Stimulated activated CD4-positive, alpha-beta T cell treated with anti-CD3 and anti-CD28 coated beads, Interleukin-15, amount 100 ng/mL, for 24 hours (primary cell): ENCODE measurements at places on chromosomes 12 and 14.

- no peak for DNase-seq
Measured at GRCh38 chr12:52759218-52759617, 17.9 kb downstream of the KRT76 start.

DNA sequence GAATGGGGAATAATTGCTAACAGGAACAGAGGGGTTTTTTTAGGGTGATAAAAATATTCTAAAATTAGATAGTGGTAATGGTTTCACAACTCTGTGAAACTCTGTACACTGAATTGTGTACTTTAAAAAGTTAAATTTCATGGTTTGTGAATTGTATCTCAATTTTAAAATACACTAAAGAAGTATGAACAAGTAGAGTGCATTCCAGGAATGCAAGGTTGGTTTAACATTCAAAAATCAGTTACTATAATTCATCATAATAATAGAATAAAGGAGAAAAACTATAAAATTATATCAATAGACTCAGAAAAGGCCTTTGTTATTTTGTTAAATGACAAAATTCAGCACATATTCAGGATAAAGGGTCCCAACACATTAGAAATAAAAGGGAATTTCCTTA lies 11.1 kb upstream of the BATF start:
- DNase-seq = no peak

DNA sequence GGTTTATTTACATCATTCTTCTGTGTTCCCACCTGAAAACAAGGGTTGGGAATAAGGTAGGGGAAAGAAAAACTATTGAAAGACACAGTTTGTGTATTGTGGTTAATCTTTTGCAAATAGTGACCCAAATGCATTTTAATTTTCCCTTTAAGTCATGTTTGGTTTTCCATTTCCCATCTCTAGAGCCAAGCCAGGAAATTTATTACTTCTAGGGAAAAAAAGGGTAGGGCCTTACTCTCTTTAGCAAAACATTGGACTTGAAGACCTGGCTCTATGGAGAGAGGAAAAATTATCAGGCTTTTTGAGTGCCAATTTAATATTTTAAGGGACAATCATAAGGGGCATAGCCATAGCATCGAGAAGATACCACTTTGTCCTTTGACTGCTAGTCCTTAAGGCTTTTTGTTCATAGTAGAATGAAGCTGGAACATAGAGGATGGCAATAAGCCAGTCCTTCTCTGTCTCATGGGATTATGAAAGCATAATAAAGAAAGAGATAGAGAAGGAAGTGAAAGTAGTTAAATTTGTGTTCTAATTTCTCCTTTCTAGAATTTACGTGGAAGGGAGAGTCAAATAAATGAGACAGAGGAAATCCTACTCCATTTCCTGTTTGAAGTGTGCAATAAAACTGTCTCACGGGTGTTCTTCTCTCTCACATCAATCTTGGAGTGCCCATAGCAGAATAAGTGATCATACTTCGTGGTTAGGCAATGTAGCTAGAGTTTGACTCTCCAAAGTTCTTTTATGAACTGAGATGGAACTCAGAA lies 50.9 kb upstream of the PPFIA2 start:
- no peak for DNase-seq

GRCh38 chr14:38329246-38329645 lies 73.4 kb upstream of the CLEC14A start:
- DNase-seq = no peak

- DNase-seq = no peak
Measured at GRCh38 chr14:68306934-68307789, 485.7 kb downstream of the ZFP36L1 start.

DNA sequence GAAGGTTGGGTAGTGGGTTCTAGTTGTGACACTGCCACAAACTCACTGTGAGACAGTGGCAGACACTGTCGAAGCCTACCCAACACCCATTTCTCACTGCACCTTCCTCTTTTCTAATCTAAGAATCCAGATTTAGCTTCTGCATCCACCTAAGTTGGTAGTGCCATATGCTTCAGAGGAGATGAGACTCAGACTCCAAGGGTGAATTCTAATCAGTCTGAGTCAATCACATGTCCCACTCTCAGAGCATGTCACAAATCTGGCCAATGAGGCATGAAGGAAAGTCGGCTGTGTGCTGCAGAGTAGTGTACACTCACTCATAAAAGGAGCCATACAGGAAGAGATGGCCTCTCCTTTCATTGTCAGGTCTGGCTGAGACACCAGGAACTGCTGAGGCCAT lies 102.1 kb upstream of the RAP1B start:
- no peak for DNase-seq

GRCh38 chr14:61281948-61282275 lies 774 bp upstream of the TMEM30B start:
- DNase-seq = no peak

- no peak for DNase-seq
Measured at GRCh38 chr14:30180219-30180618, 252.6 kb upstream of the PRKD1 start.

GRCh38 chr12:20429852-20430251 lies 61.5 kb downstream of the PDE3A start:
- DNase-seq = no peak

GRCh38 chr12:108612788-108613282 lies 15.0 kb upstream of the TMEM119 start:
- no peak for DNase-seq

GRCh38 chr12:122150127-122150681 lies 23.8 kb downstream of the IL31 start:
- DNase-seq = no peak

- DNase-seq = no peak
Measured at GRCh38 chr12:116691636-116692035, 46.2 kb downstream of the SPRING1 start.

DNA sequence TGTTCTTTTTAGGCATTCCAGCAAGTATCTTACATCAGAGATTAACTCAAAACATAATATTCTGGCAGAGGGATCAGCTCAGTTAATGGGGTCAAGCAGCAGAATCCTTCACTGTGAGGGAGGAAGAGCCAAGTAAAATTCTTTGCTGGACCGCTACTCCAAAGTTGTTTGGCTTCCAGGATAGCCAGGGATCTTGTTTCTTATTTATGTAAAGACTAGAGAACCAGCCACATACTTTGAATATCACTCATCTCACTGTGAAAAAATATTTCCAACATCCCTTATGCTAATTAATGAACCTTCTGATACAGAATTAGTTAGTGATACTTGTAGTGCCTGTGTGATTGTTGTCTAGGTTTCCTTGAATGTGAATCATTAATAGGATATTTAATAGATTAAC lies 94.2 kb downstream of the PLEKHA5 start:
- no peak for DNase-seq

DNA sequence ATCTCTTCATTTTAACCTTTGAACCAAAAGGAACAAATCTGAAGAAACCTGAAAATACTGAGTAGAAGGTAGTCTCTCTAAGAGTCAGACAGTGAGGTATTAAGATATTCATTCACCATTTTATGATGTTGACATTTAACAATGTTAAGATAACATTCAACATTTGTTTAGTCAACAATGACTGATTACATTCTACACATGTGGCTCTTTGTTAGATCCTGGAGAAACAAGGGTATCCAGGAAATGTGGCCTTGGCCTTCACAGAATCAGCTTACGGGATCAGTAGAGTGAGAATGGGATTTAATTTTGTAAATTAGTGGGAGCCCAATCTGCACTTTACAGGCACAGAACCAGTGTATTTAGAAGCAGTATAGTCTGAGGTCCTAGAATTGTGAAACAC lies 355.5 kb downstream of the KCNH5 start:
- DNase-seq = no peak

- no peak for DNase-seq
Measured at GRCh38 chr12:32233568-32233967, 126.9 kb downstream of the BICD1 start.

GRCh38 chr12:60100160-60100559 lies 504.3 kb downstream of the SLC16A7 start:
- DNase-seq = no peak

DNA sequence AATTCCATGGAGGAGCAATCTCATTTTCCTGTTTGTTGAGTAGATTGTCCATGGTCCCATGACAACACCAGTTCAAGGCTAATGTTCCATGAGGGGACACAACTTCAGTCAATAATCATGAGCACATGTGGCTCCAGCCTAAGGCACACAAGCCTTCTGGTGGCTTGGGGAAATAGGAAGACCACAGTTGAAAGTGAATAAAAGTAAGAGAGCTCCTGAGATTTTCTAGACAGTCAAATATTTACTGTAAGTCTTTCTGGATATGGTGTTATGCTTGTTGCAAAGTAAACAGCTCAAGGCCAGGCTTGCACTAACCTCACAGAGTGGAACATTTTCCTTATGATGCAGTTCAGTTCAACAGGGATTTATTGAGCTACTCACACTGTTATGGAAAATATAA lies 206.9 kb upstream of the SLC38A2 start:
- no peak for DNase-seq

- DNase-seq = no peak
Measured at GRCh38 chr14:35368583-35369392, 35.8 kb downstream of the NFKBIA start.

- DNase-seq = no peak
Measured at GRCh38 chr12:48972952-48973483, 1.5 kb upstream of the WNT10B start.

DNA sequence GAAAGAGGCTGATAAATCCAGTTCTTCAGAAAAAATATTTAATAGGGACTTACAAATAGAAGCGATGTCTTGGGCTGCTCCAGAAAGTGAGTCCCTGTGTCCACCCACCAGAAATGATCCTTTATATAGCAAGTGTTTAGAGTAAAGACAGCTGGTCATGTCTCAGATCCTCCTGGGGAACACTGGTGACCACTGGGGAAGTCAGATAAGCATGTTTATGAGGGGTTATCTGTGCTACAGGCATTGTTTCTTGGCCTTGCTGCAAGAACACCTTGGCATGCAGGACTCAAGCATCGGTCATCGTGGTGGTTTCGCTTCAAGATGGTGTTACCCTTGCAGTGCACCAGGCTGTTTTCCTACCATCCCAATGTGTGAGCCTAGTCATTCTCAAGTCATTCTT lies 27.2 kb downstream of the CPM start:
- no peak for DNase-seq

- DNase-seq = no peak
Measured at GRCh38 chr14:31142455-31143087, 65.0 kb downstream of the HECTD1 start.

GRCh38 chr12:30692470-30692869 lies 3.2 kb downstream of the IPO8 start:
- no peak for DNase-seq

DNA sequence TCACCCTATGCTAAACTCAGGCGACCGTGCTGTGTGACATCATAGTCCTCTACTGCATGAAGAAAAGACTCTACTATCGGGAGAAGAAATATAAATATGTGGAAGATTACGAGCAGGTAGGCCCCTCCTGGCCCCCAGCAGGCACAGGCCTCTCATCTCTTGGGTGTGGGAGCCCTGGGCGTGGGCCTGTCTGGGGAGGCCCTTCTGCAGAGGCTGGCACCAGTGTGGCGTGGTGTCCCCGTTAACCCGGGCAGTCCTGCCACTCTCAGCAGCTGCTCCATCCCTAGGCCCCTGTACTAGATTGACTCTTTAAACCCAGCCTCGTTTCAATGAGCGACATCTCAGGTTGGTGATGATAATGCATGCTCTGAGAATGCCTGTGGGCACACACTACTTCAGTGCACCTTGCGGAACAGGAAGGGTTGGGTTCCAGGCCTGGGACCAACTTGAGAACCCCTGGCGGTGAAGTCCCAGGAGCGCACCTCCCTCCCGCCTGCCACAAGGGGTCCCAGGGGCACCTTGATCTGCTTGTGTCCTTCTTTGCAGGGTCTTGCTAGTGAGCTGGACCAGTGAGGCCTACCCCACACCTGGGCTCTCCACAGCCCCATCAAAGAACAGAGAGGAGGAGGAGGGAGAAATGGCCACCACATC lies 23.2 kb downstream of the P2RX4 start:
- no peak for DNase-seq

- DNase-seq = no peak
Measured at GRCh38 chr14:102898776-102899515, 23.5 kb upstream of the AMN start.

- DNase-seq = no peak
Measured at GRCh38 chr14:78982551-78982950, 812.4 kb downstream of the NRXN3 start.

DNA sequence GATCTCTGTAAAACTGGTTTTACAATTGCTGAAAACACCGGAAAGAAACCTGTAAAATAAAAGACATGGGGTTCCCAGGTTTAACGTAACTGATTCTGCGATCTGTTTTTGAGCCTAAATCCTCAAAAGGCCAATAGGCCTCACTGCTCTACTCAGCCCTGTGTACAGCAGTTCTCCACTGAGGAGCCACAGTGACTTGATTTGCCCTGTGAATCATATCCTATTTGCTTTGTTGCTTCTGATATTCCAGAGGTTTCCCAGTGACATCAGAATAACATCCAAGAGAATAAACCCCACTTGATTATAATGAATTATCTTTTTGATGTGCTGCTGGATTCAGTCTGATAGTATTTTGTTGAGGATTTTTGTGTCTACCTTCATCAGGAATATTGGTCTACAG lies 27.5 kb downstream of the MDM1 start:
- no peak for DNase-seq

- no peak for DNase-seq
Measured at GRCh38 chr14:63343878-63344277, 25.1 kb upstream of the GPHB5 start.

DNA sequence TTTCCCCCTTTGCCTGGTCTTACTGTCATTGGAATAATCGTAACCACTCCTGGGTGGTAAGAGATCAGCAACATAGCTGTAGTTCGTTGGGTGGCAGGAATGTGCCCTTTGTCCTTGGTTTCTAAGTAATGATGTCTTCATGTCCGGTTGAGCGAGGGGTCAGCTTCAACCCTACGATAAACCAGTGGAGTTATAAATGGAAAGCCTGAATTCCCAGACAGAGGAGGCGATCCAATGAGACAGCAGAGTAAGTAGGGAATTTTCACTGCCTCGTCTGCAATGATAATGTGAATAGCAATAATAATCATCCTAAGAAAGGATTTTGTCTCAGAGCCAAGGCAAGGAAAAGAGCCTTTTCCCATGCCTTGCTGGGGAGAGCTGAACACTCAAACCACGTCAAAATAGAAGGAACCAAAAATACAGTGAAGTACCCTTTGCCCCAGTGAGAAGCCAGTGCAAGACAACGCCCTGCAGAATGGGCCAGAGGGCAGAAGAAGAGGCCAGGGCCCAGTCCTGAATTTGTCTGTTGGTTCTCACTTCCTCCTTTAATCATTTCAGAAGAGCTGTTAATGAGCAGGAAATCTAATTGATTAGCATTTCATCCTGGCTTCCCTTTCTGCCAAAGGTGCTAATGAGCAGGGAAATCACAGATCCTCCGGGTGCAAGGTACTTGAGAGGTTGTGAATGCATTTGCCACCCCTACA lies 330.7 kb downstream of the CACNA1C start:
- DNase-seq = no peak
